ENCODE measurements at places on chromosomes 6 and 20.

DNA sequence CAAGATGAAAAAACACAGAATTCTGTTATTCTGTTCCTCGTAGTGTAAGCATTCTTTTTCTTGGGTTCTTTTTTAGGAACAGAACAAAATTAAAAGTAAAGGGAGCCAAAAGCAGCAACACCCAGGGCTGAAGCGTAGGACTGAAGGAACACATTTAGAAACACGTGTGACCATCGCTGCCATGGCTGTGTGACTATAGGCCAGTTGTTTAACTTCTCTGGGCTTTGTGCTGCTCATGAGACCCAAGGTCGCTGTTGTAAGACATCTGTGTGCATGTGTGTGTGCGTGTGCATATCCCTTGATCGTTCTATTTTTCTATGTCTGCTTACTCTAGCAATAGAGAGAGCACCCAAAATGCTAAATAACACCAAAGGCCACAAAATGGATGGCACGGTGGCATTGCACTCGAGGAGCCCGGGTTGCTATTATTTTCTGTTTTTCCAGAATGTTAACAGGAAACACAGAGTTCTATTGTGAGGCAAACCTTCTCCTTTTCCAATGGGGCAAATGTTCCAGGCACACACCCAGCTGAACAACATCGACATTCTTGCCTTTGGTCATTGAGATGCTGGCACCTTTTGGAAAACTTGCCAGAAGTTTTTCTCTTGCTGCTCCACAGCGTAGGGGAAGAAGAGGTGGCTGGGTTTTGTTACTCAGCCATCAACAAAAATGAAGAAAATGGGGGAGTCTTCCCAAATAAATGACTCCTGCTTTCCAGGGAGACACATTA lies 267.8 kb upstream of the ECI2 start:
- no peak for DNase-seq

- DNase-seq: no peak
These were observed 167.7 kb downstream of the EYA2 start for GRCh38 chr20:47062226-47062890.

DNA sequence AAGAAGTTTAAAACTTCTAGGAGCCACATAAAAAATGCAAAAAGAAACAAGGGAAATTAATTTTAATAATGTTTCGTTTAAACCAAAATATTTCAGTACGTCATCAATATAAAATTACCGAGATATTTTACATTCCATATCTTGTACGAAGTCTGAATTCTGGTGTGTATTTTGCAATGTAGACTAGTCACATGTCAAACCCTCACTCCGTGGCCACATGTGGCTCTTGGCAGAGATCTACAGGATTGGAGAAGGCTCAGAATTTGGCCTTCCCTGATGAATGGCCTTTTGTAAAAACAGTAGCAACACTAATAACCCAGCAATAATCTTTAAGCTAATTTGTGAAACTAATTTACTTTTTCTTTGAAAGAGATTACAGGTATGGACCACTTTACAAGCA lies 217.1 kb downstream of the PRL start:
- DNase-seq: peak; percentile 24

DNA sequence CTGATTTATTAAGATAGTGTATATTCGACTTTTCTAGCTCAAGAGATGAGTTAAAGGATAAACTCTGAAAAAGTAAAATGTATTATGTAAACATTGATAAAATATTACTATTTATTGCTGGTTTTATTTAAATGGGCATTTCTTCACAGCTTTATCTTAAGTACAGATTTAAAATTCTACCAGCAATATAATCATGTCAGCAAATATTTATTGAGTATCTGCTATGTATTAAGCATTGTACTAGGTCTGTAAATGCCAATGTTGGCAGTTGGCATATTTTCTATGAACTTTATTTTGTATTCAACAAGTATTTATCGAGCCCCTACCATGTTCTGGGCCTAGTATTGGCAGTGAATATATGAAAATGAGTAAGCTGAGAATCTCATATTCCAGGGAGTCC lies 231.0 kb downstream of the FARS2 start:
- DNase-seq: no peak

- DNase-seq: no peak
These were observed 187.5 kb upstream of the PMEPA1 start for GRCh38 chr20:57897156-57897874.

DNA sequence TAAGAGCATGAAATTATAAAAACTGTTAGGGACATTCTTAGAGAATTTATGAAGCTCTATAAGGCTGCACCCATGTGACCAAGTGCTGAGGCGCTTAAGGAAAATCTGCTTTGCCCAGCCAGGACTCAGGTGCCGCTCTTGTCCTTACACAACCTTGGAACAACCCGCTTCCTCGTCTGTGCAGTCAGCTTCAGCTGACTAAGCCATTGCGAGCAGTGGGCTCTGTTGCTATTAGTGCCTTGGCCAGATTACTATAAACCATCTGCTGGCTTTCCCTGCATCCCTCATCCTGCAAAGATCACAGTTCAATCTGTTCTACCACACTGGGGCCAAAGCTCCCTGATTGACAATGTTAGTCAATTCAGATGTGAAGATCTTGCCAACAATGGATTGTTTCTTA lies 89.1 kb upstream of the E2F3 start:
- DNase-seq: no peak

DNA sequence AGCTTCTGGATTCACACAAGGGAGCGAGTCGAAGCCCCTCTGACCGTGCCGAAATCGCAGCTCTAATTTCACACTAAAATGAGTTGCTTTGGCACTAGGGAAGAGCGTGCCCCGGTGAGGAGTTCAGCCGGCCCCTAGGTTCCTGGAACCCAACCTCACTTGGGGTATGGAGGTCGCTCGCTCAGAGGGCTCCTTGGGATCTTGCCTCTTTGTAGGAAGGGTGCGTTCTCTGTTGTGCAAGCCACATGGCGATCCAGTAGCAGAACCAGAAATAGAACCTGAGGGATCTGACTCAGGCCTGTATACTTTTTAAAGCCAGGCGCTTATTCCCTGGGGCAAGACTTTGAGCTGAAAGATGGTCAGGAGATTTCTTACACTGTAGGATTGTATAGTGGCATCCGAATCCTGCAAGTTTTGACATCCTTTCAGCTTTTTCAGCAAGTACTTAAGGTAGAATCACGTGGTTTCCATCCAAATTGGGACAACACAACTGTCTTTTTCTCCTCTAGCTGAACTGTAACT lies 861 bp upstream of the RALGAPA2 start:
- no peak for DNase-seq

DNA sequence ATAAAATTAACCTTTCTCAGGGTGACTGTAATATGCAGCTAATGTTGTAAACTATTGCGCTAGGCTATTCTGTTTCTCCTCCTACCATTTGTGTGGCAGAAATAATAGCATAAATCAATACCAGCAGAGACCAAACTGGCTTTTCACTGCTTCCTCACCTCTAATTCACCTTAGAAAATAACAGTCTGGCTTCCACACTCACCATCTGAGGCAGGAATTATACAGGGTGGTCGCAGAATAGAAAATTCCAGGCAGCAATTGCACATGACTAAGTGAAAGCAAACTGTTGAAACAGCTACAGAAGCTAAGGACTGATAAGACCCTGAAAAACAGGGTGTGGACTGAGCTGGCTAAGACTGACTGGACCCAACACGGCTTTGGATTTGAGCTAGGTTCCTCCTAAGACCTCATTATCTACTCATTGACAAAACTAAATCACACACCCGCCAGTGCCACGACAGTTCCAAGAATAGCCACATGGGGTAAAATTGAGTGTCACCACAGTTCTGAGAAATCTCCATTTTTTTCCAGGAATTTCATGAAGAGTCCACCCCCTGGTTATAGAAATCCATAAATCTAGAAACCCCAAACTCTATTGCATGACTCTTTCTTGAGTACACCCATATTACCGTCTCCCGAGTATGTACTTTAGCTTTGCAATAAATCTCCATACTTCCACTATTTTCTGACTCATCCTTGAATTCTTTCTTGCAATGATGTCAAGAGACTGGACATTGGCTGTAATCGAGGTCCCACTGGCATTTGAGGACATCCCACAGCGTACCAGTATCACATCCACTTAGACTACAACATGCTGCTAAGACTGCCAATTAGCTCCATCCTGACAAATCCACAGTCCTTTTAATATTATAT lies 60.9 kb upstream of the KCNQ5 start:
- no peak for DNase-seq

Measured in COLO829 (cell line).